Osteocyte (in vitro differentiated cells): ENCODE measurements at places on chromosomes 2 and 18. TPM values are rescaled to one million over a fixed set of nuclear protein-coding genes. Genes with fewer than 3 reads are reported as not detected.

Gene STAT4
- 0.47 and 1.3 TPM in 2 replicates for total RNA-seq

Gene IL37
- total RNA-seq: not detected in 2 replicates

Gene C2orf15
- 0.26 TPM in 1 of 2 replicates, not detected in the other for total RNA-seq

Gene RBBP8
- total RNA-seq: 19.3 and 21.9 TPM in 2 replicates

Gene DCTN1
- 182 and 186 TPM in 2 replicates for total RNA-seq

Gene TUBB8B
- not detected in 2 replicates for total RNA-seq

Gene GALNT14
- total RNA-seq: 3.6 and 4.1 TPM in 2 replicates

Gene RNU2-63P
- total RNA-seq: 4.7 TPM in 1 of 2 replicates, not detected in the other

GRCh38 chr18:46761059-46761769 is 4.4 kb upstream of the ST8SIA5 start:
- DNase-seq: no peak
- H3K27ac ChIP-seq: no peak overlapping the region
- H3K36me3 ChIP-seq: no peaks in the 10 kb centered on the region
- peaks cover 55% of the 10 kb centered on the region for H3K27me3 ChIP-seq
- no peak overlapping the region for H3K4me3 ChIP-seq
- peaks cover 11% of the 10 kb centered on the region for H3K4me1 ChIP-seq

DNA sequence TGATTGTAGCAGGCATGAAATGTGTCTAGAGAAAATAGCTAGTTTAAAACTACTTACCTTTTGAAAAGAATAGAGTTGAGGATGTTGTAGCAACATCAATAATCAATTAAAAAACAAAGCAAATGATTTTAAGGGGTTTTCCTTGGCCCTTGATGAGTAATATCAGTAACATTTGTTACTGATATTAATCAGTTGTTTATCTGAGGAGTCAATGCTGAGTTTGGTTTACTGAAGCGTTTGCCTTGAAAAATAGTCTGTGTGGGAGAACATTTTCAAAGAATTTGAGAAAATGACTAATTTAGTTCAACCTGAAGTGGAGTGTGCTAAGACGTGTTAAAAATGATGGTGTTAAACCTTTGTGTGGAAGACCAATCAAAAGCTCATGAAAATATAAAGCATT is 9.3 kb downstream of the PTH2R start:
- no peak overlapping the region for H3K27ac ChIP-seq
- peaks cover 14% of the 10 kb centered on the region for H3K27me3 ChIP-seq
- H3K4me1 ChIP-seq: no peaks in the 10 kb centered on the region
- H3K4me3 ChIP-seq: no peak overlapping the region

- peak overlapping the region; percentile 15 for H3K4me3 ChIP-seq
- no peaks in the 10 kb centered on the region for H3K27me3 ChIP-seq
- H3K36me3 ChIP-seq: peaks cover 2% of the 10 kb centered on the region
- peaks cover 43% of the 10 kb centered on the region for H3K4me1 ChIP-seq
- peak overlapping the region; percentile 93 for H3K27ac ChIP-seq
- DNase-seq: no peak
Measured at GRCh38 chr2:223008162-223008561, 43.8 kb upstream of the KCNE4 start.

DNA sequence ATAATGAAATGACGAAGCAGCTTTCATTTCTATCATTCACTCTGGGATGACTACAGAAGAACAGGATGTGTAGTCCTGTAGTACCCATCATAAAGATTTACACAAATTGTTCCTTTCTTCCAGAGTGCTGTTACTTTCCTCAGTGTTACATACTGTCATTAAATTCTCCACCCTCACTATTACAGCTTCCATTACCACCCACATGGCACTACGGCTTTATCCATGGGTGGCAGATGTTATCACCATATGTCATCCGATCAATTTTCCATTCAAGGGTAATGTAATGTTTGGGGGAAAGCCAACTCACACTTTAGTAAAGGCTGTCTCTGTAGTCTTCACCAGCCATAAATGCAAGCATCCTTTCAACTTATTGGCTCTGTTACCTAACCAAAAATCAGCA is 7.1 kb upstream of the CSRNP3 start:
- no peak for DNase-seq
- H3K27me3 ChIP-seq: peaks cover 15% of the 10 kb centered on the region
- H3K4me1 ChIP-seq: no peaks in the 10 kb centered on the region

GRCh38 chr2:32172870-32173269 is 7.2 kb downstream of the SLC30A6 start:
- H3K27ac ChIP-seq: no peak overlapping the region
- peaks cover 25% of the 10 kb centered on the region for H3K36me3 ChIP-seq
- H3K4me3 ChIP-seq: no peak overlapping the region
- H3K4me1 ChIP-seq: no peaks in the 10 kb centered on the region

DNA sequence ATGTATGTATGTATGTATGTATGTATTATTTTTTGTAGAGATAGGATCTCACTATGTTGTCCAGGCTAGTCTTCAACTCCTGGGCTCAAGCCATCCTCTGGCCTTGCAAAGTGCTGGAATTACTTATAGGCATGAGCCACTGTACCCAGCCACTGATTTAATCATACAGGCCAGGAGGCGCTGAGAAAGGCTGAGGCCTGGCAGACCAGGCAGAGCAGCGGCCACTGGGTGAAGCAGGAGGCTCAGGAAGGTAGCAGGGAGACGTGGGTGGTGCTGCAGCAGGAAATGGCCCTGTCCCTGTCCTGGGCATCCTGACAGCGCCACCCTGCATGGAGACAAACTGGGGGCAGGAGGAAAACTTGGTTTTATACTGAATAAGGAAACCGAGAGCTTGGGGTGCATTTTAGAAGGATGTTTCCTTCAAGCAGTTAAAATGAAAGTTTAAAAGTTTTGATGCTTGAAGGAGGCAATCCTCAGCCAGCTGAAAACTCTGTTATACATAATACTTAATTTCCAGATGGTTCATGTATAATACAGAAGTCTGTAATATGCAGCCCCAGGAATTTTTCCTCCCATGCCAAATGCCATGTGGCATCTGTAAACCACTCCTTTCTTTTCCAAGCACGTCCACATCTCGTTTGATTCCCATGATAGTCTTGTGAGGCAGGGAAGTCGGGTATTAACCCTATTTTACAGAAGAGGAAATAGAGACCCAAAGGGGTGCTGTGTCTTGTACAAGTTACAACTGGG is 182.4 kb downstream of the CELF4 start:
- H3K4me3 ChIP-seq: no peak overlapping the region
- peaks cover 20% of the 10 kb centered on the region for H3K27me3 ChIP-seq
- no peak overlapping the region for H3K27ac ChIP-seq
- no peaks in the 10 kb centered on the region for H3K36me3 ChIP-seq
- no peak for DNase-seq

DNA sequence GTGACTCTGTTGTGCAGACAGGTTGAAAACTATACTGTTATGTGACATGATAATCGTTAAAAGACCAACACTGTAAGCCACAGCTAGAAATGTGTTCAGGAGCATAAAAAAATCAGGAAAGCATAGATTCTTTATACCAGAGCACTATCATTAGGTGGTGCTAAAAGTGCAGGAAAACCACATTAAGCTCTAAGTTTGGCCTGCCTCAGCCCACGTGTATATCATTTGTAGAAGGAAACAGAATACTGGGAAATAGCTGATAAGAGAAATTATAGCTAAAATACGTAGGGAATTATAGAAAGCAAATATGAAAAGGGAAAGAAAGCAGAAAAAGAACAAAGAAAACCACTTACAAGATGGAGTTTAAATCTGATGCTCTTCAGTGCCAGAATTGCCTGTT is 26.5 kb upstream of the C2orf74 start:
- H3K4me1 ChIP-seq: no peaks in the 10 kb centered on the region
- no peak overlapping the region for H3K4me3 ChIP-seq
- no peak for DNase-seq
- no peaks in the 10 kb centered on the region for H3K27me3 ChIP-seq

DNA sequence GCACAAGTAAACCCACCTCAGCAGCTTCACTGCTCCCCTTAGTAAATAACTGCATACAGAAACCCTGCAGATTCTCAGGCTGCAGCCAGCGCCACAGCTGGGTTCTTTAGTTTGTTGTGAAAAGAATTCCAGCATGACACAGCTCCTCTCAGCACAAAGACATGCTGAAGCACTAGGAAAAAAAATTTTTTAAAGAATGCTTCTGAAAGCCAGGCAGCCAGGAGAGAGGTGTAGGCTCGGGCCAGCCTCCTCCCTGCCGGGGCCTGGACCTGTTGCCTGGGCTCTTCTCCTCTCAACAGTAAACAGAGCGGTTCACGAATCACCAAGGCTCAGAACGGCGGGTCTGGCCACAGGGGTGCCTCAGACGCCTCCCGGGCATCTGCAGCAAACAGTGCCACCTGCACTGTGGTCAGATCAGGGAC is 95.7 kb upstream of the POU3F3 start:
- no peaks in the 10 kb centered on the region for H3K36me3 ChIP-seq
- H3K27me3 ChIP-seq: no peaks in the 10 kb centered on the region
- H3K27ac ChIP-seq: peak overlapping the region; percentile 88
- peak; percentile 86 for DNase-seq
- peak overlapping the region; percentile 34 for H3K4me3 ChIP-seq
- H3K4me1 ChIP-seq: peaks cover 40% of the 10 kb centered on the region

GRCh38 chr18:61551586-61551985 is 218.4 kb downstream of the CDH20 start:
- H3K36me3 ChIP-seq: no peaks in the 10 kb centered on the region
- peak overlapping the region; percentile 14 for H3K27ac ChIP-seq
- peaks cover 26% of the 10 kb centered on the region for H3K4me1 ChIP-seq
- no peak for DNase-seq
- H3K27me3 ChIP-seq: no peaks in the 10 kb centered on the region

DNA sequence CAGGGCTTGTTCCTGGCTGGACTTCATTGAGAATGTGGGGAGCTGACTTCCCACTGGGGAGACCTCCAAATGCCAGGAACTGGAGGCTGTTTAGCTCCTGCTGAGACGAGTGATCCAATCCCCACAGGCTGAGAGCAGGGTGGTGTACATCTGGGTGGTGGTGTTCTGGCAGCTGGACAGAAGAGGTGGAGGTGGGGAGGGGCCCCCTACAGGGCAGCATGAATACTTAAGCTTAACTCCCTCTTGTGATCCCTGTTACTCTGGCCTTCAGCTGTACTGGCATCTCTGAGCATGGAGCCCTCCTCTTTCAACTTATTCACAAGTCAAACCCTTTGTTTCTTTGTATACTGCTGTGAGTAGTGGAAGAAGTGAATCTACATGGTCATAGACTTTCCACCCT is 167.8 kb upstream of the LYPD1 start:
- no peaks in the 10 kb centered on the region for H3K27me3 ChIP-seq
- no peaks in the 10 kb centered on the region for H3K36me3 ChIP-seq
- no peak for DNase-seq
- no peak overlapping the region for H3K4me3 ChIP-seq
- H3K27ac ChIP-seq: no peak overlapping the region
